GM04504 (cell line): ENCODE measurements at places on chromosomes 5 and 9.

DNA sequence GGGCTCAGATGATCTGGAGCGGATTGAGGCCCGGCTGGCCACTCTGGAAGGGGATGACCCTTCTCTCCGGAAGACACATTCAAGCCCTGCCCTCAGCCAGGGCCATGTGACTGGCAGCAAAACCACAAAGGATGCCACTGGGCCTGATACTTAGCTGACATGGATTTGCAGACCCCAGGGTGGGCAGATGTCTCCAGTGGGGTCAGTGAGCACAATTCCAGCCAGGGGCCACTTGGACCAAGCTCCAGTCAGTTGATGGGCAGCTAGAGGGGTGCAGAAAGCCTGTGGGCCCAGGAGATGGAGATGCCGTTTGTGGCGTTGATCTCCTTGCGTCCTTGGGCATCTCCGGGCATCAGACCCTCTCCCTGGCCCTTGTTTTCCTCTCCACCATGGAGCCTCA is 46.7 kb downstream of the PSD2 start:
- no peak for DNase-seq

GRCh38 chr9:84670138-84671041 is 861 bp downstream of the NTRK2 start:
- no peak for DNase-seq

DNA sequence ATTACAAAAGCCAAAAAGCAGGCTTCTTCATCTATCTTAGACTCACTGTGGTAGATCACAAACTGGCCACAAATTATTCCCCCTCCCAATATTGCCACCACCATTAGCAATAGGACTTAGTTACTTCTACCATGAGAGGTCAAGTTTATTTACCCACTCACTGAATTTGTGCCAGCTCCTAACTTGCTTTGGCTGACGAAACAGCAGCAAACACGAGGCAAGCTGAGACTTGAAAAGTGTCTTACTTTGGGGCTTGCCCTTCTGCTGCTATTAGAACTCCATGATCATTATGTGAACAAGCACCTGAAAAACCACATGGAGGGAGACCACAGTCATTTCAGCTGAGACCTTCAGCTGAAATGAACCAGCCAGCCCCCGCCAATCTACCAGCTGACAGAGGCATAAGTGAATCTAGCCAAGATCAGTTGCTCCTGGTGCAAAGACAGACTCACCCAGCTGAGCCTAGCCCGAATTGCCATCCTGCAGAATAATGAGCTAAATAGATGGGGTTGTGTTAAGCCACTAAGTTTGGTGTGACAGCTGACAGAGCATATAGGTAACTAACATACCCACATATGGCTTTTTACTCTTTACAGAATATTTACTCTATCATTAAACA is 5.7 kb downstream of the WDR41 start:
- DNase-seq: no peak

DNA sequence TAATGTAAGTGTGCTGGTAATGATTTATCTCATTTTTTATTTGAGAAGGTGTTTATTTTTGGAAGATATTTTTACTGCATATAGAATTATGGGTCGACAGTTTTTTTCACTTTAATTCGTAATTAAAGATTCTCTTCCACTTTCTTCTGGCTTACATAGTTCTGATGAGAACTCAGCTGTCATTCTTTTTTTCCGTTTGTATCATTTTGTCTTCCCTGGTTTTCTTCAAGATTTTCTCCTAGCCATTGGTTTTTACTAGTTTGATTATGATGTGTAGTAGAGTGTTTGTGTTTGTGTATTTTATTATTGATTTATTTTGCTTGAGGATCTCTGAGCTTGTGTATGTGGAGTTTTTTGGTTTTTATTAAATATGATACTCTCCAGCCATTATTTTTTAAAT is 21.7 kb downstream of the SLF1 start:
- DNase-seq: no peak

- DNase-seq: no peak
These were observed 3.1 kb downstream of the PJA2 start for GRCh38 chr5:109406719-109407118.

DNA sequence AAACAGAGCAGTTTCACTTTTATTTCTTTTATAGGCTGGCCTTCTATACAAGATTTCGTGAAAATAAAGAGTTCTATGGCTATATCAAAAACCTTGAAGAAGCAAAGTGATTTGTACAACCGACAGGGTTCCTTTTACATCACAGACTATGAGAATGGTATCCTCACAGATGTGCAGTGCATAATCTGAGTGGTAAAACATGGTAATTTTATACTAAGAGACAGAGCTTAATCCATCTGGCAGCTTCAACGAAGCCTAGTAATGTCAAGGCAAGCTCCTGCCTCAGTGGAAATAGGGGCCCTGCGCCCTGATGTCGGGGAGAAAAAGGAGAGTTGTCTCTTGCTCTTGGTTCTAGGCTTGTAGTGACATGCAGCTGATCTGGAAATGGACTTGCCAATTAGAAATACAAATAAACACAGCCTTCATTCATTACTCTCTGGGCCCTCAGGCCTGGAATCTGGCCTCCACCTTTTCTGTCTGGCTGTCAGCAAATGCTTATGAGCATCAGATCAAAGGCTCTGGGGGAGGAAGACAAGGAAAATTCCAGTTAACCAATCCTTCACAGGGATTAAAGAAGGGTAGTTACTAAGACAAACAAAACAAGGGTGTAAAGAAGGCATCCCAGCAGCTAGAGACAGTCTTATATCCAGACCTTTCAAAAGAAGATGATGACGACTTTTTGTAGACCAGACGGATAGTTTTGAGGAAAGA is 33.6 kb upstream of the TRIM32 start:
- DNase-seq: no peak
